ENCODE measurements at places on chromosomes 4 and X.

- peak; percentile 8 for DNase-seq
Observed at GRCh38 chrX:121308276-121308805, 260.9 kb downstream of the GLUD2 start.

DNA sequence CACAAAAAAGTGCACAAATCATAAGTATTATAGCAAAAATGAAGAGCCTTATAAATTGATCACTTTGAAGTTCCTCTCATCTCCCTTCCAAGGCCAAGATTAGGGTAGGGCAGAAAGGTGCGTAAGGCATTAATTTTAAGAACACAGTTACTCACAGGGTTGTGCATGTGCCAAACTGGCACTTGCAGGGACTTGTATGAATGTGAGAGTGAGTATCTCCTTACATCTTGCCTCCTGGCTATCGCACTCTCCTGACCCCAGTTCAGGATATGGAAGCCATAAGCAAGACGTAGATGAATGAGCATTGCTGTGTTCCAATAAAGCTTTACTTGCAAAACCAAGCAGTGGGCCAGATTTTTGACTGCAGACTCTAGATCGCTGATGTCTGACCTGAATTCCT lies 510.1 kb upstream of the AADAT start:
- no peak for DNase-seq

- no peak for DNase-seq
Observed at GRCh38 chr4:14247767-14248166, 620.2 kb upstream of the BOD1L1 start.

DNA sequence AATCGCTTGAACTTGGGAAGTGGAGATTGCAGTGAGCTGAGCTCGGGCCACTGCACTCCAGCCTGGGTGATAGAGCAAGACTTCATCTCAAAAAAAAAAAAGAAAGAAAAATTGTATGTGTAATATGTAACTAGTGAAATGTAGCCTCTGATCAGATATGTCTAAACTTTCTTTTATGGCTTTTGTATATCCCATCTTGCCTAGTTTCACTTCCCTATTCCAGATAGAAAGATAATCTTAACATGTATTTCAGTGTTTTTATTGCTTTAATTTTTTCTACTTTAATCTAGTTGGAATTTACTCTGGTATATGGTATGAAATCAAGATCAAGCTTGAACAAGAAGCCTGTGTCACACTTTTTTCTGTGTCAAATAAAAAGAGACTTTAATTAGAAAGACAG lies 1.9 kb upstream of the ZNF41 start:
- DNase-seq, result no peak

GRCh38 chr4:169398316-169398715 lies 127.6 kb upstream of the SH3RF1 start:
- peak; percentile 26 for DNase-seq

GRCh38 chrX:75118296-75118695 lies 37.8 kb downstream of the ABCB7 start:
- DNase-seq, result no peak

DNA sequence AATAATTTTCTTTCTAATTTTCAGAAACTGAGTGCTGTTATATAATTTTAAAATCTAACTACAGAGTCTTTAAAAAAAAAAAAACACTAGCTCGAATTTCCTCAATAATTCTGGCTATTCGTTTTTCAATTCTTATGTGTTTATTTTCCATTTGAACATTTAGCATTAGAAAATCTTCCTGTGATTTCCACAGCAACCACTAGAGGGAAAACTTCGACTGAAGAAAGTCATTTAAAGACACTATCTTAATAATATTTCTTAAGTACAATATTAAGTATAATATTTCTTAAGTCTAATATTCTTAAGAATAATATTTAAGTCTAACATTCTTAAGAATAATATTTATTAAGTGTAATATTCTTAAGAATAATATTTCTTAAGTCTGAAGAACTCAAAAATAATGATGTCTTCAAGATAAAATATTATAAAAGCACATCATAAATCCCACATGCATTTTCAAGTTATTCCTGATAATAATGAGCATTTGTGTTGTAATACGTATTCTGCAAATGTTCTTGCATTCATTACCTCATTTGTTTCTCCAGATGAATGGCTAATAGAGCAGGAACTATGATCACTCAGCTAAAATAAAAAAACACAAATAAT lies 118.4 kb upstream of the WDR17 start:
- DNase-seq, result peak; percentile 30

- DNase-seq, result no peak
Observed at GRCh38 chr4:15006416-15007024, 4.2 kb downstream of the CPEB2 start.

GRCh38 chrX:120741452-120741851 lies 111.6 kb upstream of the C1GALT1C1 start:
- no peak for DNase-seq

DNA sequence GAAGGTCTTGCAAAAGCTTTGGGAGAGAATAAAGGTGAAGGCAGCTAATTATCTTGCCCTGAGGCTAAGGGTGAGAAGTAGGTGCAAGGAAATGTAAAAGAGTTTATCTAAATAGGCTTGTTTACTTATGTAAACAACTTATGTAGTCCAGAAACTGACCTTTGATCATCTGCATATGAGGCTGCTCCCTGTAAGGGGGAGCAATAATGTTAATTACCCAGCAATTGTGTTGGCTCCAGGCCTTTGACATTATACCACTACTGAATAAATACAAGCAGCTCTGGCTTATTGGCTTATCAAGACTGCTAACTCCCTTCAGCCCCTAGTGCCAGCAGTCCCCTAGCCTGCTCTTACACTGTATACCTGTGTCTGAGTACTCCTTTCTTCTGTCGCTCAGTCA lies 303.7 kb upstream of the GNPDA2 start:
- no peak for DNase-seq

DNA sequence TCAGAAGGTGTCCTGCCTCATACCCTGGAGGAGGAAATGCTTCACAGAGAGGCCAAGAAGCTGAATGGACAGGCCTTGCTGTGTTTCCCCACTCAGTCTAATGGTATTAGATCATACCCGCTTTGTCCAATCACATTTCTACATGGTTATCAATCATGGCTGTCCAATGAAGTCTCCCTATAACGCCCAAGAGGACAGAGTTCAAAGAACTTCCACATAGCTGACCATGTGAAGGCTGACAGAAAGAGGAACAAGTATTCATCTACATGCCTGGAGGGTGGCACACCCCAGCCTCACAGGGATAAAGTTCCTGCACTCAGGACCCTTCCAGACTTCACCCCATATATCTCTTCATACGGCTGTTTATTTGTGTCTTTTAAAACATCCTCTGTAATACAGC lies 123.4 kb downstream of the MANBA start:
- no peak for DNase-seq

Data from SK-N-MC (cell line).